ENCODE measurements at places on chromosomes 1 and 21.

DNA sequence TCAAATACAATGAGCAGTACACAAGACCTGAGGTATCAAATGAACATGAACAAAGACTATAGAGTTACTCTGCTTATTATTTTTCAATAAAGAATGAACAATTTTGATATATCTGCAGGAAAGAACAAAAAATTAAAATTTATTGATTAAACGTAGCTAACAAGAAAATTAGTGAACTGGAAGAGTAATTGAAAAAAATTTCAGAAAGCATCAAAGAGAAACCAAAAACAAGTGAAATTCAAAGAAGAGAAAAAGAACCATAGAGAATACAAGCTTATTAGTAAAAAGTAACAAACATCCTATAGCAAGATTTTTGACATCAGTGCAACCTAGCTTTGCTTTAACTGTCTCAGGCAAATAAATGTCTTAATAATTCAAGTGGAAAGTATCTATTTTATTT is 106.6 kb downstream of the LRRIQ3 start:
- DNase-seq = no peak

DNA sequence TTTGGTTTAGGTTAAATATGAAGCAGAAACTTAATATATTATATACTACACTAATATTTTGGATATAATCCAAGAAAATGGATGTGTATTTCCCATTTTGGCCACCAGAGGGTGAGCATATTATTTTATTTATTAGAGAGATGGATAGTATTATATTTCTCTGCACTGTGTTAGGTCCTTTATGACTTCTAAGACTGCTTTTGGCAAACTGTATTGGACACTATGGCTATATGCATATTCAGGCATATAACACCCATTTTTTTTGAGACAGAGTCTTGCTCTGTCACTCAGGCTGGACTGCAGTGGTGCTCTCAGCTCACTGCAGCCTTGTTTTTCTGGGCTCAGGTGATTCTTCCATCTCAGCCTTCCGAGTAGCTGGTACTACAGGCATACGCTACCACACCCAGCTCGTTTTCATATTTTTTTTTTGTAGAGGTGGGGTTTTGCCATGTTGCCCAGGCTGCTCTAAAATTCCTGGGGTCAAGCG is 17.8 kb upstream of the PGM1 start:
- no peak for DNase-seq

GRCh38 chr1:59703918-59704378 is 110.8 kb upstream of the HOOK1 start:
- DNase-seq = no peak

GRCh38 chr1:173414539-173415226 is 62.5 kb upstream of the PRDX6 start:
- DNase-seq = no peak

GRCh38 chr1:89555550-89555949 is 30.9 kb downstream of the LRRC8B start:
- DNase-seq = no peak

GRCh38 chr1:33348676-33349080 is 27.8 kb upstream of the A3GALT2 start:
- DNase-seq = no peak

GRCh38 chr1:39488793-39489566 is 2.5 kb upstream of the BMP8A start:
- DNase-seq = no peak

GRCh38 chr21:41405321-41405720 is 20.7 kb upstream of the MX1 start:
- no peak for DNase-seq

GRCh38 chr1:200363264-200363933 is 46.4 kb downstream of the ZNF281 start:
- no peak for DNase-seq

DNA sequence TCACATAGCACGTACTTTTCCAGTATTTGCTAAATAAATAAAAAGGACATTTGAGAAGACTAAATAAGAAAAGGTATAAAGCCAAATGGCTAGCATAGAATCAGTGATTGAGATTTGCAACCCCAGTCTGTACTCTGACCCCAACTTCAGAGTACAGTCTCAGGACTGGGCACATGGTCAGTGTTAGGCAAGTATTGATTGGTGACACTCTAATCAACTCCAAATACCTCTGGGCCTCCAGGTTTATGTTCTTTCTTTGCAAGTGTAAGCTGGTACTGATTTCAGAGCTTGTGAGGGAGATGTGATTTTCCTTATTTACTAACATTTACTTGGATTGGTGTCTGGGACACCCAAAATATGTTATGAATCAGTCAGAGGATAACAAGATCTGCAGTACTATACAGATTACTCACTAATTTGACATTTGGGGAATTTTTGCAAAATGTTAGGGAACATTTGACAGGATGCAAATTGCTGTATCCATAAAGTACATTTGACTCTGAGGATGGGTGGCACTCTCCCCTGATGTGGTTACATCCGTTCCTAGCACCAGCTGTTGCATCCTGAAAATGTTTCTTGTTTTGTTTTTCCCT is 34.2 kb downstream of the LMO4 start:
- DNase-seq = no peak

DNA sequence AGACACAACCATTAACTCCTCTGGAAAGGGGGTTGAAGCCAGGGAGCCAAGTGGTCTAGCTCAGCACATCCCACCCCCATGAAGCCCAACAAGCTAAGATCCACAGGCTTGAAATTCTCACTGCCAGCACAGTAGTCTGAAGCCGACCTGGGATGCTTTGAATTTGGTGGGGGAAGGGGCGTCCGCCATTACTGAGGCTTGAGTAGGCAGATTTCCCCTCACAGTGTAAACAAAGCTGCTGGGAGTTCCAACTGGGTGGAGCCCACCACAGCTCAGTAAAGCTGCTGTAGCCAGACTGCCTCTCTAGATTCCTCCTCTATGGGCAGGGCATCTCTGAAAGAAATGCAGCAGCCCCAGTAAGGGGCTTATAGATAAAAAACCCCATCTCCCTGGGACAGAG is 193.5 kb downstream of the GPATCH2 start:
- no peak for DNase-seq

DNA sequence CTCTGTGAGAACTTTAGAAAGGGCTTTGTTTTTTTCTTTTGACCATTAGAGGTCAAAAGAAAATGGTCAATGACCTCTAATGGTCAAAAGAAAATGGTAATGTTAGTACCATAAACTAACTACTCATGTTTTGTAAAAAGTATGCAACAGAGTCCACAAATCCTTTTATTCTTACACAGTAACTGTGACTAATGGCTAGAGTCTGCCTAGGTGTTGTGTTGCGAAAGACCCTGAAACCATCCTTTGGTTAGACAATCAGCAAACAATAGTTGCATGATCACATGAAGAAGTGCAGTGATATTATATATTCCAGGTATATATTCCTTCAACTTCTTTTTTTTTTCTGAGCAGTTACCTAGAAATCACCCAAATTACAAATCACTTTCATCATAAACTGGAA is 40.9 kb downstream of the NEGR1 start:
- DNase-seq = no peak

GRCh38 chr1:8666389-8667167 is 150.9 kb downstream of the RERE start:
- no peak for DNase-seq

- DNase-seq = no peak
Measured at GRCh38 chr1:227786673-227787512, 28.6 kb upstream of the PRSS38 start.

GRCh38 chr1:27127419-27127818 is 27.5 kb downstream of the SLC9A1 start:
- no peak for DNase-seq

- no peak for DNase-seq
Measured at GRCh38 chr1:59379371-59379728, 82.5 kb downstream of the FGGY start.

- no peak for DNase-seq
Measured at GRCh38 chr1:20785907-20786252, 1.2 kb downstream of the HP1BP3 start.

DNA sequence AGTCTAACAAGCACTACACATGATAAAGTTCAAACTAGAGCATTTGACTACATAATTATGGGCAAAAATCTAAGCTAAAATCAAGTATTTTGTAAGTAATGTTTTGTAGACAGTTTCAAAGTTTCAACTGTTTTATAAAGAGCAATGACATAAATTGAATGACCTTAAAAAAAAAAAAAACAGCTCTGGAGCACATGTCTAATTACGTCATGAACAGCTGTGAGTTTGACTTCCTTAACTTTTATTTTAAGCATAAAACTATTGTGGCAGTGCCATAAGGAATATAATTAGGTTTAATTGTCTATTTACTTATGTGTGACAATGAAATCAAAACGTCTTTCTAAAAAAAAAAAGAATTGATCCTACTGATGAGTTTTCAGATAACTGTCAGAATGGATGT is 272.5 kb upstream of the LRRC7 start:
- no peak for DNase-seq

DNA sequence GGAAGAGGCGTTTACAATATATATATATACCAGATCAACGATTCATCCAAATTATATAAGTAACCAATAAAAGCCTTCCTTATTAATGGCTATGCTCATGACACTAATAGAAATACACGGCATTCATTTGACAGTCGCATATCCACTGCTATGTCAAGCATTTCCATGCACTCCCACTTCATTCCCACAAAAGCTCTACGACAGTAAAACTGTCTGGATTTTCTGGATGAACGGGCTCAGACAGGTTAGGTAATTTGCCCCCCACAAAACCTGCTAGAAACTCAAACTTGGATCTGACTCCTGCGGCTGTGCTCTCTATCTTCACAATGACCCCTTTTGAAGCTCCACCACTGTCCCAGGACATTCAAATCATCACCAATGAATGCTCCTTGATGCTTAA is 11.4 kb downstream of the DNAJC11 start:
- no peak for DNase-seq

DNA sequence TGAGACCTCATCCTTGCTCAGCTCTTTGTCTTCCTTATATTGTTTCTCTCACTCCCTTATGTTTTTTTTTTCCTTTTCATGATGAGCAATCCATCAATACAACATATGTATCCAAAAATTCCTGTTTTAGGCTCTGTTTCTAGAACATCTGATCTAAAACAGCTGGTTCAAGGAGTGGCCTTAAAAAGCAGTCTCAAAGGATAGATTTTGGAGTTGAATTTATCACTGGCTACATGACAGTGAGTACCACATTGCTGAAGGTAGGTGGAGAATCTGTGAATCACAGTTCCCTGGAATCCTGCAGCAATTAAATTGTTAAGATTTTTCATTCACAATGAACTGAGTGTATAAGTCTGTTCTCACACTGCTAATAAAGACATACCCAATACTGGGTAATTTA is 155.8 kb upstream of the ADAMTS5 start:
- no peak for DNase-seq

- no peak for DNase-seq
Measured at GRCh38 chr1:172292840-172293239, 127.6 kb upstream of the C1orf105 start.

DNA sequence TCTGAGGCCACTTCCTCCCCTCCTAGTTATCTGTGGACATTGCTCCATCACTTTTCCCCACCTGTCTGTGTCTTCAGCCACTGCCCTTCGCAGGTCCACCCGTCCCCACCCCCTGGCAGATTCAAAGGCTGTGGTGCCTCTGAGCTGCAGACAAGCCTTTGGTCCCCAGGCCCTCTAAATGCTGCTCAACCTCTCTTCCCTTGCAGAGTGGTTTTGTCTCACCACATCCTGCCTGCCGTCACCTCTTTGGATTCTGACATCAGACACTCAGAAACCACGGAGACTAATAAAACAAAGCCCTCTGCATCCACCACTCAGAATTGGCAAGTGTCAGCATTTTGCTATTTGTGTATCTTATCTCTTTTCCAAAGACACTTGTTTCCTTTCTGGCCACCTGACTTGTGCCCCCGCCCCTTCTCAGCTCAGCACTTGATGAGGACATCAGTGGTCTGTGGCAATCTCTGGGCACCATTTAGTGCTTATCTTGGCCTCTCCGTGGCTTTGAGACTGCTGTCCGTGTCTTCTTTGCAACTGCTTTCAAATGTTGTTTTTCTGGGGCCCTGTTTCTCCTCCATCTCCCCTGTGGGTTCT is 7.7 kb downstream of the CNIH3 start:
- DNase-seq = peak; percentile 72

DNA sequence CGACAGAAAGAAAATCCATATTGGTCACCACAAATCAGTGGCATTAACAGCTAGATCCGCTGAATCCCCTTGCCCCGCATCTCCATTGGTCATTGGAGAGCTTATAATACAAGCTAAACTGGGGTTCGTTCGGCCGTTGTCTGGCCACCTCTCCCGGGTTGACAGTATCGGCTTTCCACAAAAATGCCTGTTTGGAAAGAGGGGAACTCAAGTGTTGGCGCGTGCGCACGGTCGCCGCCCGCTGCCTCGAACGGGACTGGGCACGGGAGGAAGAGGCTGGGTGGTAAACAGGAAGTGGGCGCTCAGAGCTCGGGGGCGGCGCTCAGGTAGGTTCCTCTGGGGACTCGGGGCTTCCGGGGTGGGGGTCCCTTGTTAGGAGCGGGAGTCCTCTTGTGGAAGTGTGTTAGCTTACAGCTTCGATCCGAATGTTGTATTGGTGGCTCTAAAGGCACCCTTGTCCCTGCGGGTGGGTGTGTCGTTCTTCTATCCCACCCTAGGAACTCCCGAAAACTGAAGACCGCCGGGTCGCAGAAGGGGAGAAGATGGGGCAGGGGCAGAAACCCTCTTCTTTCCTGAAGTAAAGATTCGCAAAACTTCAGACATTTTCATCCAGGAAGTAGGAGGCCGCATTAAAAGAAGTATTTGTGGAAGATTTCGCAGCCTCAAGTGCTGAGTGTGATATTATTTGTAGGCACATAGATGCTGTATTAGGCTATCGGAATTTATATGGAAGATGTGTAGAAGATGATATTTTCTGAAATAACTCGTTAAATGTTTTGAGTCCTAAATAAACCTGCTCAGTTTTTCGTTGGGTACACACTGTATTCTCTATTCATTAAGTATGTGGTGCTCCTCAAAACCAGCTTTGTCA is 962 bp downstream of the BROX start:
- peak; percentile 92 for DNase-seq

- no peak for DNase-seq
Measured at GRCh38 chr1:110218739-110219138, 8.6 kb downstream of the KCNC4 start.

DNA sequence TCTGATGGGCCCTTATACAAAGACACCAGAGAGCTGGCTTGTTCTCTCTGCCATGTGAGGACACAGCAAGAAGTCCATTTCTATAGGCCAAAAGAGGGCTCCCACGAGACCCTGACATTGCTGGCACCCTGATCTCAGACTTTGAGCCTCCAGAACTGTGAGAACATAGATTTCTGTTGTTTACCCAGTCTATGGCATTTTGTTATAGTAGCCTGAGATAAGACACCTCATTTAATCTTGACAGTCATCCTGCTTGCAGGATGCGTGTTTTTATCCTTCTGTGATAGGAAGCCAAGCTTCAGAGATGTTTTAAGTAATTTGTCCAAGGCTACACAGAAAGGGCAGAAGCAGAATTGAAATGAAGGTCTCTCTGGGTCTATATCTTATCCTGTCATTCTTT is 138.8 kb upstream of the HOOK1 start:
- DNase-seq = no peak

GRCh38 chr1:102151242-102151641 is 154.5 kb upstream of the OLFM3 start:
- no peak for DNase-seq

- DNase-seq = peak; percentile 13
Measured at GRCh38 chr1:15740924-15741850, 1.1 kb upstream of the TMEM82 start.

Measured in T-helper 22 cell (primary cell).